ENCODE measurements at places on chromosomes 3 and 15.

DNA sequence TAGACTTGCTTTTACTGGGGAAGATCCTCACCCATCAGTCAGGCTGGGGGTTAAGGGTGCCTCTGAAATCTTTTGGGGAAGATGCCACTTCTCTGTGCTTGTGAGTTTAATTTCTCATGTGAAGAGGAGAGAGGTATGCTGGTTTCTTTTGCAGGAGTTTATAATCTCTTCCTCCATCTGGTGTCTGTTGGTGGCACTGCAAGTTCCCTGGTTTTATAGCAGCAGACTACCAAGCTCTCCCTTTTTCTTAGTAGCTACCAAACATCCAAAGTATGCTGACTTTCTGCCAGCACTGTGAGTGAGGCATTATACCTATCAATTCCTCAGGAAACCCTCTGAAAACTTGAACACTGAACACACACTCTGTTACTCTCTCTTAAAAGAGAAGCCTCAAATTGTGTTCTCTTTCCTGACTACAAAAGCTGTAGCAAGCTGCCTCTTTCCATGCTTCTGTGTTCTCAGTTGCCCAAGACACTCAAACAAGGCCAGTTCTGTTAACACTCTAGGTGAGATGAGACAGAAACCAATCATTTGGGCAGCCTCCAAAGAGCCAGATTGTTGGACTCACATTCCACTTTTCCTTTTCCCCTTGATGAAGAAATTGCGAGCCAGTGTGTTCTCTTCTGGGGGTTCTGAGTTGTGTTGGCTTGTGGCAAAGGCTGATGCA, 299.5 kb downstream of the GAP43 start:
- DNase-seq: no peak

DNA sequence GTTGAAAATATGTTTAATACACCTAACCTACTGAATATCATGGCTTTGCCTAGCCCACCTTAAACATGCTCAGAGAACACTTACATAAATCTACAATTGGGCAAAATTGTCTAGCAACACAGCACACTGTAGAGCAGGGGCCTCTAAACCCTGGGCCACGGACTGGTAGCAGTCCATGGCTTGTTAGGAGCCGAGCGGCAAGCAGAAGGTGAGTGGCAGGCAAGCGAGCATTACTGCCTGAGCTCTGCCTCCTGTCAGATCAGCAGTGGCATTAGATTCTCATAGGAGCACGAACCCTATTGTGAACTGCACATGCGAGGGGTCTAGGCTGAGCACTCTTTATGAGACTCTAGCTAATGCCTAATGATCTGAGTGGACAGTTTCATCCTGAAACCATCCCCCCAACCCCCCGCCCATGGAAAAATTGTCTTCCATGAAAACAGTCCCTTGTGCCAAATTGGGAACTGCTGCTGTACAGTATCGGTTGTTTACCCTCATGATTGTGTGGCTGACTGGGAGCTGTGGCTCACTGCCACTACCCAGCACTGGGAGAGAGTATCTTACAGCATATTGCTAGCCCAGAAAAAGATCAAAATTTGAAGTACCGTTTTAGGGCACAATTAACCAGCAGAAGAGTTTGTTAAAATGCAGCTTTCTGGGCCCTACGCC, 26.1 kb downstream of the CMSS1 start:
- DNase-seq: no peak

DNA sequence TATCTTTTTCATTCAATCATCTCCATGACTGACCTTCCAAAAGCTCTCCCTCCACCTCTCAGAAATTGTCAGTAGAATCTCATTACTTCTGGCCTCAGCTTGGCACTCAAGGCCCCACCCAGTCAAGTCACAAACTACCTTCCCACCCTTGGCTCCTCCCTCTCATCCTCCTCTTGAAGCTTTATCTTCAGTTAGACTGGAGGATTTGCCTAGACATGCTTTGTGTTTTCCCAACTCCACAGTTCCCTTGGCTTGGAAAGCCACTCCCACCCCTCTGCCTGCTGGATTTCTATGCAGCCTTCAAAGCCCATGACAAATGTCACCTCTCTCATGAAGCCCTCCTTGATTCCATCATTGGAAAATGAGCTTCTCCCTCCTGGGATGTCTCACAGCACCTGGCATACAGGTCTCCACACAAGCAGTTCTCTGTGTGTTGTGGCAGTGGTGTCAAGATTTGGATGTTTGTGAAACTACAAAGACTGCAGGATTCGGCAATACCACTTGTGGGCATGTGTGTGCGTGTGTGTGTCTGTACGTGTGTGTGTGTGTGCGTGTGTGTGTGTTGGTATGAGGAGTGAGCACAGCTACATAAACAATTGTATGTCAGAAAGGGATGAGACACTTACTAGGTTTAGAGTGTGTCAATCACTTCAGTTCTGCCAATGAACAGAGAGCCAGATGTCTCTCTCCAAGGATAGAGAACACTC, 45.3 kb upstream of the VPS8 start:
- DNase-seq: no peak

GRCh38 chr3:99772671-99773070, 45.0 kb upstream of the CMSS1 start:
- DNase-seq: no peak

DNA sequence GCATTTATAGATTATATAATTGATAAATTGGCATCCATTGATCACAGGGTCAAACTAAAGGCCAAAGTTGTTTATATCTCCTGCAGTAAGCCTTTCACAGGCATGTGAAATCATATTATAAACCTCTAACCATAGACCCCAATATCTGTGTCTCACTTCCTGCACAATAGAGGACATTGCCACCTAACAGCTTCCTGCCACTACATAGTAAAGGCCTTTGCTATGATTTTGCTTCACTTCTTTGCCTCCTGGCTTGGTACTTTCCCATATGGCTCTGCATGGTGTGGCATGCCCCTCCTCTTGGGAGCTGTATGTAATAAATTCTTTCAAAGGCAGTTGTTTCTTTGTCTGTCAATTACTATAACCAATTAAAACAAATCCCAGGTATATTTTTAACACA, 20.4 kb downstream of the ZNF662 start:
- DNase-seq: no peak

- no peak for DNase-seq
Measured at GRCh38 chr3:94709249-94709902, 646.5 kb downstream of the NSUN3 start.

DNA sequence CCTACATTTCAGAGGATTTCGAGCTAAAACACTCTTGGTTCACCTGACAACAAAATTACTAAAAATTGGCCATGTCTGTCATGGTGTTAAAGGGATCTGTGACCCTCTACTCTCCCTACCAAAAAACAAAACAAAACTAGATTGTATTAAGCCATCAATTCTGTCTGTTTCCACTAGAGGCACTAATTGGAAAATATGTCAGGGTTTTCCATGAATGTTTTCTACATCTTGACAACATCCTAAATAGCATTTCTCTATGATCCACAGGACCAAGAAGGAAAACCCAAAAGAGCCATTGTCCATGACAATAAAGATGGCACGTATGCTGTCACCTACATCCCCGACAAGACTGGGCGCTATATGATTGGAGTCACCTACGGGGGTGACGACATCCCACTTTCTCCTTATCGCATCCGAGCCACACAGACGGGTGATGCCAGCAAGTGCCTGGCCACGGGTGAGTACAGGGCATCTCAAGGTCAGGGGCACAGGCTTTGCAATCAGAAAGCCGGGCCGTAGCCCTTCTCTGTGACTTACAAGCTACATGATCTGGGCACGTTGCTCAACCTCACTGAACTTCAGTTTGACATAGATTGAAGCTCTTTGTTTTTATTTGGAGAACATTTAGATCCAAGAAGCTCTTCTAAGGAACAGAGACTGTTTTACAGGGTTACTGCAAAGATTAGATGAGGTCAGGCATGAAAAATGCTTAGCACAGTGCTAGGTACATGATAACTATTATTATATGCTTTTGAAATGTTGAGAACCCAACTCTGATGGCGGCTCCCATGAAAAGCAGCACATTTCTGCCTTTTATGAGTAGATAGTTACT, 74.8 kb downstream of the DNASE1L3 start:
- no peak for DNase-seq

DNA sequence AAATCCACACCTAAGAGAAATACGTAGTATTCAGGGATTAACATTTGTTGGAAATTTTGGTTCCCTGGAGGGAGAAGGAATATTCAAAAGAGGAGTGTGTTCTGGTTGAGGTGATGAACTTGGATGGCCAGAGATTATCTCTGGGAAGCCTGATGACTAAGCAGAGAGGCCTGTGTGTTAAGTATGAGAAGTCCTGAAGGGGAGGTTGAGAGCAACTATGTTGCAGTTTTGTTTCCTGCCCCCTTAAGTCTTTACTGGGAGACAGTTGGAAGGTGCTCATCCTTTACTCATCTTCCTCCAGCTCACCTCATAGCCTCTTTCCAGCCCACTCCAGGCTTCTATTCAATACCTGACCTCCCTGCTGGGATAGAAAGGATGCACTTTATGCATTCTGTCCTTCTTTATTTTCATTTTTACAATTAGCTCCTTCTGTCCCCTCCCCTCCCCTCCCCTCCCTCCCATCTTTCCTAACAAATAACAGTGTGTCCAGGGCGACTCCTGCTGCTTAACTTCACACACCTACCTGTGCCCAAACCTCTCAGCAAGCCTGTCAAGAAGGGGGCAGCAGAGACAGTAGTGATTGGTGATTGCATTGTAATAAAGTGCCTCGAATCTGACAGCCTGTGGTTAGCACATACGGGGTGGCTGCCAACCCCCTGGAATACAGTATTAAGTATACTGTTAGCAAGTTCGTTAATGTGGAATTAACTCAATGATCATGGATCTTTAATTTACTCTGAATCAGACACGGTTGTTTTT, 11.9 kb downstream of the RAP2B start:
- no peak for DNase-seq

GRCh38 chr3:158127250-158128219, 17.6 kb downstream of the RSRC1 start:
- no peak for DNase-seq

DNA sequence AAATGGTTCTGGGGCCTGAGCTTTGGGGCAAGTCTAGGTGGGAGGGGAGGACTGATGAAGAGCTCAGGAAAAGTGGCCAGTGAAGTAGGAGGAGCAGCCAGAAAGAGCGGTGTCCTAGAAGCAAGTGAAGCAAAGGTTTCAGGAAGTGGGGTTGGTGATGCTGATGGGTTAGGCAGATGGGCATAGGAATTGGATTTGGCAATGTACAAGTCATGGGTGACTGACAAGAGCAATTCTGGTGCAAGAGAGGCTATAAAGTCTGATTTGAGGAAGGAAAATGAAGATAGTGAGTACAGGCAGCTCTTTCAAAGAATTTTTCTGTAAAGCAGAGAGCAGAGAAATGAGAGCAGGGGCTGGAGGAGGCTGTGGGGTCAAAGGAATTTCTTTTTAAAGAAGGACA, 19.7 kb downstream of the ALPK3 start:
- no peak for DNase-seq

- DNase-seq: no peak
Measured at GRCh38 chr15:62502451-62502850, 337.4 kb upstream of the C2CD4B start.

DNA sequence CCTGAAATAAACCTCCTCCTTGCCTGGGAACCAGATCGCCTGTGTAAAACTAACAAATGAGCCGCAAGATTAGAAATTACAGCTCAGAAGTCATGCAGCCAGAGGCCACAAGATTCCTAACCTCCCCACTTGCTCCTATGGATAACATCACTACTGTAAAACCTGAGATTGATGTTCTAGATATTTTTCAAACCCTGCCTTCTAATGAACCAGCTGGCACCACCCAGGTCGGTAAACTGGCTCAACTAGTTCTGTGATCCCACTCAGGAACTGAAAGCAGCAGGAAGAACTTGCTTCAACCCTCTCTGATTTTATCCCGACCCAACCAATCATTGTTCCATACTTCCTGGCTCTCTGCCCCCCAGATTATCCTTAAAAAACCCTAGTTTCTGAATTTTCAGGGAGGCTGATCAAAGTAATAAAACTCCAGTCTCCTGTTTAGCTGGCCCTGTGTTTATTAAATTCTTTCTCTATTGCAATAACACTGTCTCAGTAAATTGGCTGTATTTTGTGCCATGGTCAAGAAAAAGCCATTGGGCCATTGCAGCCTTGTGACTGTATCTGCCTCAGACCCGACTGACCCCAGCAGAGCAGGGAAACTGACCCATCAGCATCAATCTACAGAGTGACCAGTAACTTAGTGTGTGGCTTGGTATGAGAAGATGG, 98.9 kb downstream of the RPLP1 start:
- DNase-seq: no peak

DNA sequence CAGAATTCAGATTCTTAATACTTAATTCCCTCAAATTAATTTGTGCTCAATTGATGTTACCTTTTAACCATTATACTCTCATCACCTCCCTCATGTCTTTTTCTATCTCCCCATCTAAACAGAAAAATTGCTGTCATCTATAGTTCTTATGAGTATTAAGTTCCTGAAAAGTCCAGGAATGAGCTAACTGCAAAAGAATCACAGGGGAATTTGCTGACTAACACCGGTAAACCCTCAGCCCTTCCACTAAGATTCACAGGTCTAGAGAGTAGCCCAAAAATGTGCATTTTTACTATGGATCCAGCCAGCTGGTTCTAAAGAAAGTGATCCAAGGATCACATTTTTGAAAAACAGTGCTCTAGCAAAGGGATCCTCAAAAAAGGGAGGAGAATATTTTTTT, 67.0 kb downstream of the SETD2 start:
- no peak for DNase-seq

DNA sequence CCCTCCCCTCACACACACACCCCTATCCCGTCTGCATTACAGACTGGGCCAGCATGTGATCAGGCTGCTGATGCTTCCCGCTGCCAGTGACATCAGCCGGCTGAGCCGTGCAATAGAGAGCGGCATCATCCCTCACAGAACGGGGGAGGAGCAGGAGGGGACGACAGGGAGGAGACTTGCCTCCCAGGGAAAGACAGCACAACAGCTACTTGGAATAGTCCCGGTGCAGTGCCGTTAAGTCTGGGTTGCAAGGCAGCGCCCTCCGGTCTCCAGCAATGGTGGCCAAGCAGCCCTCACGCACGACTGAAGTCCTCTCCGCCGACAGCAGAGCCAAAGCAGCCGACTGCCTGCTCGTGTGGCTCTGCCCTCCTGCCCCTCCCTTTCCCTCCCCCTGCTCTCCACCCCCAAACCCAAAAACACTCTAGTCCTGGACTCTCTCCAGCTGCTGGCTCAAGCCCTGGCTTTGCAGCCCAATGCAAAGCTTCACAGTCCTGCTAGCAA, 31.5 kb upstream of the RPS17 start:
- no peak for DNase-seq

- DNase-seq: no peak
Measured at GRCh38 chr3:77240072-77240650, 200.3 kb downstream of the ROBO2 start.

DNA sequence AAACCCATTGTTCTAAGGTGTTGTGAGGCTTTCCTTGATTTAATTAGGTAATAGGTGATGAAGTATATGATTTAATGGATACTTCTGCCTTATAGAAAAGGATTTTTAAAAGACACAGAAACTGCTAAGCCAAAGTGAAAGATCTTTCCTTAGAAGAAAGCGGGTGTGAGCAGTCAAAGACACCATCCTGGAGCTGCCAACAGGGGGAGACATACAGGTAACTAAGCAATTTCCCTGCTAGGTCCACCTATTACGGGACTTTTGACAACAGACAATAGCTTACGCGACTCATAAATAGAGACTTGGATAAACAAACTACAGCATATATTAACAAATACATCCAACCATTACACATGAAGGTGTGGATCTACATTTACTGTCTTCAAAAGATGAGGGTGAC, 669.5 kb downstream of the SQOR start:
- no peak for DNase-seq

- DNase-seq: no peak
Measured at GRCh38 chr3:194696702-194697101, 11.0 kb downstream of the FAM43A start.

GRCh38 chr3:128573160-128573559, 77.5 kb downstream of the RPN1 start:
- DNase-seq: no peak
